ENCODE measurements at places on chromosomes 12 and 14.

GRCh38 chr14:72948481-72949138 lies 22.3 kb downstream of the DCAF4 start:
- peak; percentile 34 for DNase-seq

GRCh38 chr14:62076825-62077605 lies 314.8 kb downstream of the SNAPC1 start:
- no peak for DNase-seq

DNA sequence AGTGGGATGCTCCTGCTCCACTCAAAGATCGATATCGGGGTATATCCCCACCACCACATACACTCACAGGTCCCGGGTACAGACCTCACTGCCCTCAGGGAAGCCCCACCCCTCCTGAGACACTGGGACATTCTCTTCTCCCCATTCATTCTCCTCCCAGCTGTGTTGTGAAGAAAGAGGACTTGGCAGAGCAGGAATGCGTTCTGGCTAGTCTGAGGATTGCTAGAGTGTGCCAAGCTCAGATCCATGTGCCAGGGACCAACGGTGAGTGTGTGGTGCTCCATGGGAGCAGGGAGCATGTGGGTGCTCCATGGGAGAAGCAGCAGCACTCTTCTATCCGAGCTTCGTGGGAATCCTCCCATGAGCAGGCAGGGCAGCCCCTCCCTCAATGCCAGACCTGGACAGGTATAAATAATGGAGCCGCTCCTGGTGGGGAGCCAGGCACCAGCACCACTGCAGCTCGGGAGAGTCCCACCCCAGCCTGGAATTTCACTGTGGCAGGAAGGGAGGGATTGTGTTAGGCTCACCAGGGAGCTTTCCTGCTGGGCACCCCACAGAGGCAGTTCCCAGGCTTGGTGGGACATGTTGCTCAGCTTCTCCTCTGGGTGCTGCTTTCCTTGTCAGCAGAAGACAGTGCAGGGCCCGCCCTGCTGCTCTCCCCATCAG lies 2.3 kb upstream of the KRT5 start:
- DNase-seq, result no peak

- DNase-seq, result no peak
Observed at GRCh38 chr14:52021957-52022600, 32.7 kb downstream of the RTRAF start.

Measured in AG04450 (cell line).